Kidney epithelial cell (primary cell): ENCODE measurements at places on chromosomes 11 and 22. TPM values are rescaled to one million over a fixed set of nuclear protein-coding genes. Genes with fewer than 3 reads are reported as not detected.
A peak's percentile ranks its signal among the peaks of the same experiment; 100 is the strongest.

DNA sequence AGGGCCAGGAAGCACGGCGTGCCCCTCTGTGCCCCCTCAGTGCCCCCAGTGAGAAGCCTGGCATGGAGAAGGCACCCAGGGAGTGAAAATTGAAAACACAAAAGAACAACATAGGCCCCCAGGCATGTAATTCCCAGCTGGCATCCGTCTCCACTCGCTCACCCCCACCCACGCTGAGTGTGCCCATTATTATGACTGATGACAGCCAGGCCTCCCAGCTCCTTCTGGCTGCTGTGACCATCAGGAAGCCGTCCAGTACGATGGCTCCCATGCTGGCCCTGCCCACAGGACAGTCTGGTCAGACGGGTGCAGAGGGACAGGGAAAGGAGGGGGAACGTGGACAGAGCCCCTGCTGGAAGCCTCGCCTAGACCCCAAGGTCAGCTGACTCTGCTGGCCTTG, 30.1 kb downstream of the ELFN2 start:
- no peak for DNase-seq

- DNase-seq, result no peak
These were observed 118.7 kb downstream of the PGR start for GRCh38 chr11:101010899-101011298.

DNA sequence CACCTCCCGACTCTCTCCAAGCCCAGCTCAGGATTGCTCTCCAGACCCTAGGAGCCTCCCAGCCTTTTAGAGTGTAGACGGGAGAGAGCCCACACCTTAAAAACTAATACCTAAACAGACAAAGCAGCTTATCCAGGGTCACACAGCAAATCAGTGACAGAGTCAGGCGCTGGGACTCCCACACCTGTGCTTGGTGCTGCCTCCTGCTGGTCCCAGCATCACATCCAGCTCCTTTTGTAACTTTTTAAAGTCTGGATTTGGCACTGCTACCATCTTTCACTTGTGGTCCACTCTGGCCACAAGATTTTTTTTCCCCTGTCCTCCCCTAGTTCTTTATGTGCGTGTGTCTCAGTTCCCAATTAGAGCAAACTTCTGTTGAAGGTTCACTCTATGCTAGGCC, 4.7 kb downstream of the ANO1 start:
- DNase-seq, result no peak

DNA sequence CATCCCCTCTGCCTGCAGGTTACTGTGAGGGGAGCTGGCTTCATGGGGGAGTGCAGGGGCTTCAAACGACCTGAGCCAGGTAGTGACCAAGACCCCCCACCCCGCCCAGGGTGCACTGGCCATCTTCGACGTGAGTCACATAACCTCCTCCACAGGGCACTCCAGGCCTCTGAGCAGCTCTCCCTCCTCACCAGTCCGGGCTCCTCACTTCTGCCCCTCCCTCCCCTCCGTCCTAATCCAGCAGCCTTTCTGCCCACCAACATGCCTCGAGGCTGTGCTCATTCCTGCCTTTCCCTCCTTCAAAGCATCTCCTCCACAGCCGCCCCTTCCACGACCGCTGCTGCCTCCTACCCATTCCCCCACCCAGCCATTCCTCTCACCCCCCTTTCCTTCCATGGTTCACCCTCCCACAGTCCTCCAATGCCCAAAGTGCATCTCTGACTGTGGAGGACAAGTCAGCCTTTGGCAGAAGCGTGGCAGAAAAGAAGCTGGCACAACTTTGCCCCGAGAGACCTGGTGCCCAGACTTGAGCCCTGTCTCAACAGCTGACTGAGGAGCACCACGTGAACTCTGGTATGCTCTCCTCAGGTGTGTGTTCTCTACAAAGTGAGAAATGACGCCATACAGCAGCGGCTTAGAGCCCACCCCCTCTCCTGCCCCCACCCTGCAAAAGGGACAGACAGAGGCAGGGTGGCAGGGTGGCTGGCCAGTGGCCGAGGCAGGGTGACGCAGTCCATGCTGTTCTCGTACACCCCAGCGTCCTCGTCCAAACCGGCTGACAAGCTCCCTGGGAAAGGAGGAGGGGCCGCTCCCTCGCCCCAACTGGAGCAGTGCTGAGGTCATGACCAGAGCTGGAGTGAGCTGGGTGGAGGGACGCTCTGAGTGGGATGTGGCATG, 30.4 kb downstream of the OPCML start:
- DNase-seq, result no peak

- DNase-seq, result no peak
These were observed 2.9 kb downstream of the C1QTNF5 start for GRCh38 chr11:119337581-119338317.

DNA sequence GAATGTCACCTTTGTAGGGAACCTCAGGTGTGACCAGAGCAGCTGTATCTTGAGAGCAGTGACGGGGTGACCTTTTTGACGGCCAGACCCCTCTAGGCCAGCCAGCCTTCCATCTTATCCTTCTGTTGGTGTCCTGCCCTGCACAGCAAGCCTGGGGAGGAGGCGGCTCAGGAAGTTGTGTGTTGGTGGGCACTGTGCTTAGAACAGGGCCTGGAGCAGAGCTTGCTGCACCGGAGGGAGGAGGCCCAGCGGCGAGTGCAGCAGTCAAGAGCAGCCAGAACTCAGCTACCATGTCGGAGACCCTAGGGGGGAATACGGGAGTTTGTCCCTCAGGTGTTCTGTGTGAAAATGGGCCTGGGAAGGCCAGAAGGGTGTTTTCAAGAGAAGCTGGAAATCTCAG, 129.4 kb downstream of the OSBP2 start:
- no peak for DNase-seq

- no peak for DNase-seq
These were observed 636 bp downstream of the KCNQ1OT1 start for GRCh38 chr11:2699185-2699530.

- no peak for DNase-seq
These were observed 10.4 kb downstream of the RCOR2 start for GRCh38 chr11:63906585-63906984.

GRCh38 chr22:29344137-29344536, 28.6 kb upstream of the RASL10A start:
- DNase-seq, result peak; percentile 86

- DNase-seq, result no peak
These were observed 71.0 kb downstream of the PTPRJ start for GRCh38 chr11:48051217-48051830.

GRCh38 chr11:57599381-57599780, 1.9 kb downstream of the SERPING1 start:
- no peak for DNase-seq

GRCh38 chr11:130908770-130909625, 7.3 kb downstream of the SNX19 start:
- no peak for DNase-seq

- no peak for DNase-seq
These were observed 82.2 kb upstream of the OR4B1 start for GRCh38 chr11:48134221-48134922.

DNA sequence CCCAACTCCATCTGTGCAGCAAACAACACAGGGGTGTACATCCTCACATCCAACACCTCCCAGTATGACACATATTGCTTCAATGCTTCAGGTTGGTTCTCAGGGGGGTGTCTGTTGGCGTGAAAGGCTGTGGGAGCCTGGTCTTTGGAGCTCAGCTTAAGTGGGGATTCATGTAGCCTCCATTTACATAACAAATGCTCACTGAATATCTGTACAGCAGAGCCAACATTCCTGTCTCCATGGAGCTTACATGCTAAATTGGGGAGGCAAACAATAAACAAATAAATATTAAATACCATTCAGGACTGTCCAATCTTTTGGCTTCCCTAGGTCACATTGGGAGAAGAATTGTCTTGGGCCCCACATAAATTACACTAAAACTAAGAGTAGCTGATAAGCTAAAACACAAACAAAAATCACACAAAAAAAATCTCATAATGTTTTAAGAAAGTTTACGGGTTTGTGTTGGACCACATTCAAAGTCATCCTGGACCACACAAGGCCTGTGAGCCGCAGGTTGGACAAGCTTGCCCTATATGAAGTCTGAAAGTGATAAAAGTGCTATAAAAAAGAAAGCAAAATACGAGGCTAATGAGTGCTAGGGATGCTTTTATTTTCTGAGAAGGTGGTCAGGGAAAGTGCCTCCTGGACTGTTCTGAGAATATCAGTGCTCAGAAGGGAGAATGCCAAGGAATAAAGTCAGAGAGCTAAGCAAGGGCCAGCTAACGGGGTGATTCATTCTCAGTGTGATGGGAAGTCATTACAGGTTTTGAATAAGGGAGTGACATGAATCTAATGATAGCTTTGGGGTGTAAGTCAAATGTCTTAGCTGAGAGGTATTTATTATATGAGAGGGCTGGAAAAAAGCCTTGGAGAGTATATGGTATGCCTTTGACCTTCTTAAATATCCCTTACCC, 41.6 kb downstream of the CD44 start:
- no peak for DNase-seq

DNA sequence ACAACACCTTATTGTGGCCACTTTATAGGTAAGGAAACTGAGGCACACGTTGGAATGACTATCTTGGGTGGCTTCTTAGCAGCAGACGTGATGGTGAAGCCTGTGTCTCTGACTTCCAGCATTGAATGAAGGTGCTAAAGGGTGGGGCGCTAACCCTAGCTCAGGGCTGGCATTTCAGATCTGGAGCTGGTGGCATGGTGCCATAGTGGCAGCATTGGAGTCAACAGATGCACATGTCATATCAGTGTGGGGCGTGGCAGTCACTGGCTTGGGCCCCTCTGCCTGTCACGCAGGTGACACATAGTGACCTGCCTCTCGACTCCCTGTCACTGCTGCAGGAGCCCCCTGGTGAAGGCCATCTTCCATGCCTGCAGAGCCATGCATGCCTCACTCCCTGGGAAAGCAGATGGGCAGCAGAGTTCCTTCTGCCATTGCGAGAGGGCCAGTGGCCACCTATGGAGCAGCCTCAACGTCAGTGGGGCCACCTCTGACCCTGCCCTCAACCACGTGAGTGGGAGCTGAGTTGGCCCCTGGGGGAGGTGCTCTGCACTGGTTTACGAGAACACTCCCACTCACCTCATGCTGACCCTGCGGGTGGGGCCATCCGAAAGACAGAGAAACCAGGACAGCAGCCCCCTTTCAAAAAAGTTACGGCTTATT, 14.8 kb downstream of the SHISA8 start:
- DNase-seq, result no peak

GRCh38 chr11:42657169-42657568, 654.6 kb upstream of the API5 start:
- DNase-seq, result no peak

- no peak for DNase-seq
These were observed 15.0 kb upstream of the MUC15 start for GRCh38 chr11:26587073-26587472.

DNA sequence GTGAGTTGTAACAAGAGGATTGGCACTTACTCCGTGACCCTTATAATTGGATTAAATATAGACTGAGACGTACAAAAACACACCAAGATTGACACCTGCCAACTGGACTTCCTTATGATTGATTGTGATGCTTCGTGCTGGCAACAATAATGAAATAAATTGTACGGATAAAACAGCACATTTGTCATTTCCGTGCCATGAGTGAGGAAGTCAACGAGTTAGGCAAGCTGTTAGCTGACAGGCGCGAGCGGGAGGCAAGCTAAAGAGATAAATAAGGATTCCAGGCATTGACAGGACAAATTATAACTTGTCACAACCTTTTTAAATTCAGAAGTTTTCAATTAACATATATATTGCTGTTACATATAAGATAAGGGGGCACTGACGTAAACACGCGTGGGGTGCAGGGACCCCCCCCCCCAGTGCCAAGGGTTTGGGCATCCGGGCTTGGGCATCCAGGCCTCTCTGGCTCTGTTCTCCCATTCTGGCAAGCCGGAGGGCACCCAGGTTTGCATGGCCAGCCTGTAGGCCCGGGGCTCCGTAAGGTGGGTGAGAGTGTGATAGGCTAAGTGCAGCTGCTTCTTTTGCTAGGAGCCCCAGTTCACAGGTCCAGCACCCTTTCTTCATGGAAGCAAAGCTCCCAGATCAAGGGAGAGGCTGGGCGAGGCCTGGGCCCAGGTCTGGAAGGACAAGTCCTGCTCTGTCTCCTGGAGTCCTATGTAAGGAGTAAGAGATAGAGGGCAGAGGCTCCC, 11.2 kb upstream of the PAX6 start:
- no peak for DNase-seq

GRCh38 chr11:34358258-34358727, 483 bp upstream of the ABTB2 start:
- no peak for DNase-seq

GRCh38 chr22:39183991-39184585, 31.6 kb upstream of the CBX7 start:
- no peak for DNase-seq

DNA sequence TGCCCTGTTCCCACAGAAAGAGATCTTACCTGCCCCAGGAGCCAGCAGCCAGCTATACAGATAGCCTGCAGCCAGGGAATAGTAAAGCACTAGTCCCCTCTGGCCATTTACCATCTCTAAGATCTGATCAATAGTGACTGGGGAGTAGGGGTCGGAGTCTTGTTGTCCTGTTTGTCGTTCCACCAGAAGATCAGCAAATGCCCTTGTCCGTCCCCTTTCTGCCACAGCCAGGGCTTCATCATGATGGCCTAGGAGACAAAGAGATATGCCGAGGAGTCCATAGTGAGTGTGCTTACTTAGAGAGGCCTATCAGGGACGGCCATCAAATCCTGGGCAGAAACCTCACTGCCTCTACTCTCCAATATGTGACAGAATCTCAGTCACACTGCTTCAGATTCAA, 177.1 kb upstream of the PITPNB start:
- DNase-seq, result no peak

DNA sequence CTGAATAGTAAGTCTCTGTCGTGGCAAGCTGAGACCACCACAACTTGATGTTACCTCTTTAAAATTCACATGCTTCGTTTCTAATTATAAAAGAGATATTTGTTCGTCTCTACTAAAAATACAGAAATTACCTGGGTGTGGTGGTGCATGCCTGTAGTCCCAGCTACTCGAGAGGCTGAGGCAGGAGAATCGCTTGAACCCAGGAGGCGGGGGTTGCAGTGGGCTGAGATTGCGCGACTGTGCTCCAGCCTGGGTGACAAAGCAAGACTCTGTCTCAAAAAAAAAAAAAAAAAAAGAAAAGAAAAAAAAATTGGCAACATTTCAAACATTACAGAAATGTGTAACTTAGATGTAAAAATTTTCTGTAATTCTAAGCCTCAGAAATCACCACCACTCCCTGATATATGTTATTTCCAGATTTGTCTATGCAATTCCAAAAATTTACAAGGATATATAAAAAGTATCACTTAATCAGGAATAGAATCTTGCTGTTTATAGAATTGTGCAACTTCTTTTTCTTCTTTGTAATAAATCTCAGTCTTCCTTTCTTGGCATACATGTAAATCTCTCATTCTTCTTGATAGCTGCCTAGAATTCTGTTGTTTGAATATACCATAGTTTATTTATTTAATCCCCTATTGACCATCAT, 37.3 kb downstream of the C11orf96 start:
- DNase-seq, result no peak

- no peak for DNase-seq
These were observed 659.4 kb downstream of the BRD1 start for GRCh38 chr22:49168219-49168813.

Gene MUC6
- under 0.01 TPM in 1 of 2 replicates, not detected in the other for total RNA-seq

Gene OR52A1
- not detected in 2 replicates for total RNA-seq

Gene TBX10
- total RNA-seq, result not detected in 2 replicates

Gene CATSPER1
- 0.29 TPM in 1 of 2 replicates, not detected in the other for total RNA-seq

Gene SLC25A18
- 0.08 TPM in 1 of 2 replicates, not detected in the other for total RNA-seq

Gene GAB4
- not detected in 2 replicates for total RNA-seq

Gene C11orf87
- total RNA-seq, result not detected in 2 replicates

Gene TNNT3
- not detected in 2 replicates for total RNA-seq

Gene GGT5
- 4.2 and 5.9 TPM in 2 replicates for total RNA-seq

Gene PHOX2A
- not detected in 2 replicates for total RNA-seq

Gene HPX
- total RNA-seq, result 0.13 and 0.34 TPM in 2 replicates

Gene GPR83
- total RNA-seq, result 0.07 TPM in 1 of 2 replicates, not detected in the other
